Omental fat pad (tissue), 4 donors: ENCODE measurements at places on chromosomes 11 and 22.

- no peak for DNase-seq
These were observed 77.7 kb downstream of the GDPD4 start for GRCh38 chr11:77223797-77224196.

GRCh38 chr11:78194490-78194889 is 5.8 kb downstream of the USP35 start:
- no peak for DNase-seq

DNA sequence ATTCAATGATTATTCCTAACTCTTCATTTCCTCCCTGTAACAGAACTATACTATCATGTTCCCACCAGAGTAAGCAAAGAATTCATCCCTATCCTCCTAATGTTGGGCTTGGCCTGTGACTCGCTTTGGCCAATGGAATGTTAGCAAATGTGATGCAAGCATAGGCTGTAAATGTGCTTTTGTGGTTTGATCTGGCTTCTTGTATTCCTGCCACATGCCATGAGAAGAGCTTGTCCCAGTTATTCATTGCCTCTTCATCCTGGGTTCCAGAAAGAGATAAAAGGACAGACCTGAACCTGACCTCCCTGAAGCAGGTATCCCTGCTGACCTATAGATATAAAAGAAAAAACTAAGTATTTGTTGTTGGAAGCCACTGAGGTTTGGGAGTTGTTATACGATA is 51.0 kb downstream of the SYTL2 start:
- no peak for DNase-seq

DNA sequence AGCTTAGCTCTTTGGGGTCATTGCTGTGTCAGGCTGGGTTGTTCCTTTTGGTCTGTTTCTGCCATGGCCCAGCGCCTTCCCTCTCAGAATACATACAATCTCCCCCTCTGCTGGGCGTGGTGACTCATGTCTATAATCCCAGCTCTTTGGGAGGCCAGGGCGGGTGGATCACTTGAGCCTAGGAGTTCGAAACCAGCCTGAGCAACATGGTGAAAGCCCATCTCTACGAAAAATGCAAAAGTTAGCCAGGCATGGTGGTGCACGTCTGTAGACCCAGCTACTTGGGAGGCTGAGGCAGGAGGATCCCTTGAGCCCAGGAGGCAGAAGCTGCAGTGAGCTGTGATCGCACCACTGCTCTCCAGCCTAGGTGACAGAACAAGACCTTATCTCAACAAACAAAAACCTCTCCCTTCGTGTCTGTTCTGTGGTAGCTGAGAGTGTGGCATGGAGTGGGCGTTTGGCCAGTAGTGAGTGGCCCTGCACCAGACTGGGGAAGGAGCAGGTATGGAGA is 46.7 kb upstream of the RAB1B start:
- no peak for DNase-seq

GRCh38 chr22:23243006-23243573 is 62.8 kb downstream of the BCR start:
- no peak for DNase-seq

GRCh38 chr11:36431429-36432092 is 78.5 kb downstream of the TRAF6 start:
- DNase-seq: no peak

- DNase-seq: no peak
These were observed 59.6 kb downstream of the ZNRF3 start for GRCh38 chr22:28942801-28943500.

DNA sequence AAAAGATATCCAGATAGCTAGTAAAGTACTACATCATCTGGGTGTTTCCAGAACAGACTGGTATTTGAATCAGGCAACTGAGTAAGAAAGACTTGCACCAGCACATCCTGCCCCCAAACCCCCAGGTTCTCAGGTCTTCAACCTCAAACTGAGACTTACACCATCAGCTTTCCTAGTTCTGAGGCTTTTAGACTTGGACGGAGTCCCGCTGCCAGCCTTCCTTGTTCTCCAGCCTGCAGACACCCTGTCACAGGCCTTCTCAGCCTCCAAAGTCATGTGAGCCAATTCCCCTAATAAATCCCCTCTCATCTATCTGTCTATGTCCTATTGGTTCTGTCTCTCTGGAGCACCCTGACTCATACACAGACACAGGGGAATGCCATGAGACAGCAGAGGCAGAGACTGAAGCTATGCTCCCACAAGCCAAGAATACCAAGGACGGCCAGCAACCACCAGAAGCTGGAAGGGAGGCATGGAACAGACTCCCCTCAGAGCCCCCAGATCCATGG is 10.9 kb downstream of the SMCO4 start:
- DNase-seq: no peak

- no peak for DNase-seq
These were observed 15.7 kb upstream of the VPREB1 start for GRCh38 chr22:22228921-22229320.

GRCh38 chr11:45665206-45665932 is at the start of gene CHST1:
TSS of gene CHST1 (minus strand) at chr11:45665622. CDS start at chr11:45650923, 14,699 bp downstream.
- DNase-seq: no peak

GRCh38 chr11:5405173-5405572 is 16.7 kb upstream of the OR51Q1 start:
- no peak for DNase-seq

DNA sequence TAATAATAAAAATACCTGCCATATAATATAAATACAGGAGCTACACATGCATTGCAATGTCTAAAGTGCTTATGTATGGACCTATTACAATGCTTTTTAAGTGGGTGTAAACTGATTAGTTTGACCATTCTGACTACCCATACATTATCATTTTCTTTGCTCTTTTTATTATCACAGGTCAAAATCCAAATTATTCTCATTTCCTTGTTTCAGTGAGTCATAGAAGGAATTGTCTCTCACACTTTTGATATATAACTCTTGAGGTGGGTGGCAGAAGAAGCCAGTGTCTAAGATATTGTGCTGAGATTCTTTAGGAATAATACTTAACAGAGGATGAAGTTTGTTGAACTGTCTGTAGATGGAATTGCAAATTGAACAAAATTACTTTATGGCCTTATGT is 35.6 kb downstream of the GAS2 start:
- no peak for DNase-seq

GRCh38 chr22:35128637-35129036 is 62.7 kb downstream of the ISX start:
- DNase-seq: no peak

DNA sequence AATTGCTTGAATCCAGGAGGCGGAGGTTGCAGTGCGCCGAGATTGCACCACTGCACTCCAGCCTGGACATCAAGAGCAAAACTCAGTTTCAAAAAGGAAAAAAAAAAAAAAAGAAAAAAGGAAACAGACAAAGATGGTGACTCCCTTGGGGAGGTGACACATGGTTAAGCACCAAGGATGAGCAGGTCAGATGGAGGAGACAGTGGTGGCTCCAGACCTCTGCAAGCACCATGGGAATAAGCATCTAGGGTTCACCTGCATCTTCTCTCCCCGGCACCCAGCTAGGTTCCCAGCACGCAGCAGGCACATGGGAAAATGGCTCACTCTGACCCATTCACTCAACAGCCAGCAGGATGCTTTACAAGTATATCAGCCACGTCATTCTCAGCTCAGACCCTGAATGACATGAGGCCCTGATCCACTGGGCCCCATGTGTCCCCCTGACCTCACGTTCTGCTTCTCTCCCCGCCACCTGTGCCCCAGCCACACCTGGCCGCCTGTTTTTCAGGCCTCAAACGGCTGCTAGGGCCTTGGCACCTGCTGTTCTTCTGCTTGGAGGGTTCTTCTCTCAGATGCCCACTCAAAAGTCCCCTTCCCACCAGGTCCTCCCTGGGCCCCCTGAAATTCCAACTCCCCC is 24.2 kb downstream of the A4GALT start:
- DNase-seq: no peak

- DNase-seq: no peak
These were observed 26.7 kb downstream of the CD44 start for GRCh38 chr11:35165423-35166368.

GRCh38 chr11:120039039-120039438 is 98.9 kb downstream of the TRIM29 start:
- no peak for DNase-seq
